ENCODE measurements at places on chromosomes 13 and 19.
A peak's percentile ranks its signal among the peaks of the same experiment; 100 is the strongest.

- DNase-seq: no peak
These were observed 6.8 kb downstream of the SHANK1 start for GRCh38 chr19:50712833-50713232.

DNA sequence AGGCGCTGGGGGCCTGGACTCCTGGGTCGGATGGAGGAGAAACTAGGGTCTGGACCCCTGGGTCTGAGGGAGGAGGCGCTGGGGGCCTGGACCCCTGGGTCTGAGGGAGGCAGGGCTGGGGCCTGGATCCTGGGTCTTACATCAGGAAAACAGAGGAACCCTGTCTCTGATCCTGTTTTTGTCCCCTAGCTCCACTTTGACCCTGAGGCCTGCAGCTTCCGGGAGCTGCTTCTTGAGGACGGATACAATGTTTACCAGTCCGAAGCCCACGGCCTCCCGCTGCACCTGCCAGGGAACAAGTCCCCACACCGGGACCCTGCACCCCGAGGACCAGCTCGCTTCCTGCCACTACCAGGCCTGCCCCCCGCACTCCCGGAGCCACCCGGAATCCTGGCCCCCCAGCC is 2.4 kb downstream of the FGF21 start:
- DNase-seq: no peak

- no peak for DNase-seq
These were observed 125.3 kb downstream of the KATNAL1 start for GRCh38 chr13:30181888-30182651.

GRCh38 chr13:22086597-22087330 is 415.9 kb downstream of the FGF9 start:
- DNase-seq: peak; percentile 44

DNA sequence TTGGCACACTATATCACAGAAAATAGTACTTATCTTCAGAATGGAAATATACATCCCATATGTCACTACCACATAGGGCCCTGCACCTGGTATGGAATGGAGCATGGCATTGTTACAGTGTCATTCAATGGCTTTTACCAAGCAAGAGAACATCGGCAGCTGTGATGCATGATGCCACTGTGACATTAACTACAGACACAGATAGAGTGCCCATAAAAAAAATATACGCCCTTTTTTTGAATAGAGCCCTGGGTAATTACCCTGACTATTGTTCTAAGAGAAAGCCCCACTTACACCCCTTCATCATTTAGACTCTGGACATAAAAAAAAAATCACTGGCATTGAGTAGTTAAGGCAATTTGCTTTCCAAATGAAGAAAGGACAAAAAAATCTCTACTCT is 320.3 kb downstream of the DNAJC15 start:
- no peak for DNase-seq

GRCh38 chr13:49877629-49878218 is 58.4 kb downstream of the SPRYD7 start:
- no peak for DNase-seq

DNA sequence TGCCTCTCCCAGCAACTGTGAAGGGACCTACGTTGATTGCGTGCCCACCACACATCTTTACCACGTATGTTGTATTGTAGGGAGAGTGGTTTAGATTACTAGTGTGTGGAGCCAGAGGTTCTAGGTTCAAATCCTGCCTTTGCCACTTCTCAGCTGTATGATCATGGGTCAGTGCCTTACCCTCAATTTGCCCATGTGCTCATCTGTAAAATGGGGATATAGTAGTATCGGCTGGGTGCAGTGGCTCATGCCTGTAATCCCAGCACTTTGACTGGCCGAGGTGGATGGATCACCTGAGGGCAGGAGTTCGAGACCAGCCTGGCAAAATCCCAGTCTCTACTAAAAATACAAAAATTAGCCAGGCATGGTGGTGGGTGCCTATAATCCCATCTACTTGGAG is 578 bp upstream of the LGALS4 start:
- DNase-seq: no peak

GRCh38 chr19:28345811-28346210 is 867.1 kb downstream of the UQCRFS1 start:
- DNase-seq: peak; percentile 35

DNA sequence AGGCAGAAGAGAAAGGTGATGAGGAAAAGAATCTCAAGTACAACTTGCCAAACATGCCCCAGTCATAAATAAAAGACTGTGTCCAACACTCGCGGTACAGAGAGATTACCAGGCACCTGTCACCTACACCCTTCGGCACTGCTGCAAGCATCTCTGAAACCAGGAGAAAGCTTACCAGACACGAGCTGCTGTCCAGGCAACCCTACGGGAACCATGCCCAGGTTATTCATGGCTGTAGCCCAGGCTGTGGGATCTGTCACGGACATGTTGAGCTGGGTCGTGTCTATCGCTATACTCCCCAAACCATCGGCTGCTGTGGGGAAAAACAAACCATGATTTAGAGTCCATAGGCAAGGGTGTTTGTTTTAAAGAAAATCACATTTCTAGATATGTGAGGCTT is 375.0 kb downstream of the ENOX1 start:
- DNase-seq: no peak

GRCh38 chr19:48608798-48609263 is 2.3 kb downstream of the SPACA4 start:
- peak; percentile 43 for DNase-seq

- DNase-seq: no peak
These were observed 478.6 kb downstream of the LIG4 start for GRCh38 chr13:107736731-107737130.

GRCh38 chr13:51715613-51716012 is 88.3 kb downstream of the DHRS12 start:
- DNase-seq: no peak

- no peak for DNase-seq
These were observed 46.5 kb upstream of the CLDN10 start for GRCh38 chr13:95505986-95506385.

- peak; percentile 29 for DNase-seq
These were observed 11.0 kb downstream of the TSHZ3 start for GRCh38 chr19:31338069-31338776.

GRCh38 chr19:29664753-29665214 is 477 bp upstream of the PLEKHF1 start:
- no peak for DNase-seq

GRCh38 chr19:14048443-14049153 is 13.3 kb downstream of the PALM3 start:
- no peak for DNase-seq

DNA sequence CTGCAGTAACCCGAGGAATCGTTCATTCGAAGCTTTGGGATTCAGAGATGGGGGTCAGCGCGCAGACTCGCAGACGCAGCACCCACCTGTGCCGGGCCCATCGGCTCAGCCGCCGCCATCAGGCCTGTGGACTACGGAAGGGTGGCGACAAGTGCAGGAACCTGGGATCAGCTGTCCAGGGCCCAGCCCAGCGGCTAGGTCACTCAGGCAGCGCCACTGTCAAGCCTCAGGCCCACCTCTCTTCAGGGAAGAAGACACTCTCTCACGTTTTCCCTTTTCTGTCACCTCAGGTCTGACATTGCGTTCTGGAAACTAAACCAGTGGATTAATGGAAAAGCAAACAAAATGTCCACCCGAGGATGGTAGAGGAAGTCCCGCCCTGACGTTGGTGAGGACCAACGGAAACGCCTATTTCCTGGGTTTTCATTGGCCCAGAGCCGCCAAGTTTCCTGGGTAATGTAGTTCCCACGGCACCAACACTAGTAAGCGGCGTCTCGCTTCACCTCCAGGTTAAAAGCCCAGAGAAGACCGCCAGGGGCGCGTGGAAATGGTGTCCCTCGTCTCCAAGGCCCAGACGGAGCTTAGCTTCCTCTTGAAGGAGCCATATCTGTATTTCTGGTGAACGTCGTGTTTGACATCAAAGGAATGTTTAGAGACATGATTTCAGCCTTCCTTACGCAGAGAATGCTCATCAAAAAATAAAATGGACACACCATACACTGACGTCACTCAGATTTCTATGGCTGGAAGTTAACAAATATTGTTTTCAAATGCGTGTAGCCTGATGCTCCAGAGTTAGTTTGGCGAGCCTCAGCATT is at the start of gene ZNF772:
ZNF772 (minus strand) TSS at position 376 of the 818 bp plus-strand sequence; CDS start at position 119, 257 bp downstream.
- peak; percentile 92 for DNase-seq

- DNase-seq: no peak
These were observed 273.2 kb downstream of the LIG4 start for GRCh38 chr13:107942030-107942617.

GRCh38 chr13:49516467-49516866 is 20.7 kb downstream of the PHF11 start:
- no peak for DNase-seq

GRCh38 chr13:50914176-50914700 is 4.6 kb downstream of the RNASEH2B start:
- peak; percentile 31 for DNase-seq

DNA sequence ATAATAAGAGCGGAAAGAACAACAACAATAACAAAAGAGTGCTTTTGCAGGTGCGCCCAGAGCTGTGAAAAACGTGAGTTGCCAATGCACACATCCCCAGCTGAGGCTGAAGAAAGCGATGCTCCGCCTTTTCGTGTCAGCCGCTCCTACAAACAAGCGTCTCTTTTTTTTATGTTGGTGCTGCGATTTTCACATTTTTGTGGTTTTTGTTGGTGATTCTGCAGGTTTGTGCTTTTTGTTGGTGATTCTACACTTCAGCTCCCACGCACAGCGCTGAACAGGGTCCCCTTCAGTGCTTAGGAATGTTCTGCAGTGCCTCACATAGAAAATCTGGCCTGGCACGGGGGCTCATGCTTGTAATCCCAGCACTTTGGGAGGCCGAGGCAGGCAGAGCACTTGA is 7.3 kb upstream of the SBK3 start:
- peak; percentile 94 for DNase-seq

GRCh38 chr13:114131583-114132418 is 622 bp downstream of the RASA3 start:
- DNase-seq: peak; percentile 36

DNA sequence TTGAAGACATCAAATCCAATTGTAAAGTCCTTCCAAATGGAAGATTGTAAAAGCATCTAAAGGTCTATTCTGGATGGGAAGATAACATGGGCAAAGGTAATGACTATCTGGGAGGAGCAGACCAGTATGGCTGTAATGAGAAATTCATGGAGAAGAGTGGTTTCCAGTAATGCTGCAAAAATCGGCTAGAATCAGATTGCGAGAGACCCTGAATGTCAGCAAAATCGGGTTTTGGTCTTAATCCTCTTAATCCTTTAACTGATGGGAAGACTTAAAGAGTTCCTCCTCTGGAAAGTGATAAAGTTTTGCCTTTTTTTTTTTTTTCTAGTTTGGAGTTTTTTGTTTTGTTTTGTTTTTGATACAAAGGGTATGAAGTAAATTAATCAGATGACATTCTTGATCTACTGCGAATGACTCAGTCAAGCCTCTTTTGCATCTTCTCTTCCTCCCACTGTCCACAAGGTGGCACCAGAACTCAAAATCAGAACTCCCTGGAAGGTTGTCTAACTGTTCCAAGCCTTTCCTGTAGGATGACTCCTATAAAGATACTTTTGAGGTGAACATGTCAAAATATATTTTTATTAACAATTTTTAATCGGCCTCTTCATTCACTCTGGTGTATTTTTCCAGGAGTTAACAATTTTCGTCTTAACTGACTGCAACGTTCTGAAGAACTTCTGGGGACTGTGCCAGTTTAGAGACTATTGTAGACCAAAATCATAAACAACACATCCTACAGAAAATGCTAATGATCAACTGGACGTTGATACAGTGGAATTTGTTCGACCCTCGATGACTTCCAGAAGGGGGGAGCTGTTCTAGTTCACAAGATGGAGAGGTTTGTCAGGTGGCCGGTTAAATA is 213.3 kb upstream of the MIR17HG start:
- DNase-seq: peak; percentile 44

DNA sequence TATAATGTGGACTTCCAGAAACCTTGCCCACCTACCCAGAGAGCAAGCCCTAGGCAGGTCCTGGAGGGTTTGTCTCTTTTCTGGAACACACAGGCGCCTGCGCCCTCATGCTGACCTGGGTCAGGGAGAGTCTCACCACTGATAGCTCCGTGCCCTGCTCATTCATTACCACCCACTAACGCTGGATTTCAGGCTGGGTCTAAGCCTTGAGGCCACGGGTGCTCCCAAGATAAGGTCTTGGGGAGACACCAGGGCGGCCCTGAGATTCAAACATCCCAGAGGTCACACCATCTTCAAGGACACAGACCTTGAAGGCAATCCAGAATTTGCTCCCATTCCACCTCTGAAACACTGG is 5.1 kb downstream of the S1PR2 start:
- no peak for DNase-seq

DNA sequence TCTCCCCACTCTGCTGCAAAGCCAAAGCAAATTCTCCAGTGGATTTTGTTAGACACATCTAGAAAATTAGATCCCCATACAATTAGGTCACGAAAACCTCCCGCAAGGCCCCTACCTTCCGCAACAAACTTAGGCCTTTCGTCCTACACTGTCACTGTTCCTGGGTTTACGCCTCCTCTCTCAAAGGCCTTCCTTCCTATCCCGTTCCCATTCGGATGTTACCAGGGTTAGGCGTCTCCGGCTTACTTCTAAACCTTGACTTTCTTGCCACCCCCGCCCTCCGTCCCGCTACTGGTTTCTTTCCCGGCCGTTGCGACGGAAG is 754 bp downstream of the RNF6 start:
- DNase-seq: no peak

DNA sequence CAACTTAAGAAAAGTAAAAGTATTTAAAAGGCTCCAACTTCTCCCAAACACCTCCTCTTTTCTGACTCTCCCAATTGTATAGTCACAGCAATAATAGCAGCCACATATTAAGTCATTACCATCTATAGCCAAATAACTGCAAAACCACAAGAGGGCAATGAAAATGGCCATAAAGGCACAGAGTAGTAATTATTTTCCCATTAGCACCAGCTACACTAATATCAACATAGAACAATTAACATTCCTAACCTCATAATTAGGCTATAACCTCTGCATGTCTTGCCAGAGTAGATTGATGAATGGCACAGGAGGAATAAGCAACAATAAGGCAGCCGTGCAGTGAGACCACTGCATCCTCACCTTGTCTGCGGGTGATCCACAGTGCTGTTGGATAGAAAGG is 226.4 kb upstream of the SERP2 start:
- DNase-seq: no peak

DNA sequence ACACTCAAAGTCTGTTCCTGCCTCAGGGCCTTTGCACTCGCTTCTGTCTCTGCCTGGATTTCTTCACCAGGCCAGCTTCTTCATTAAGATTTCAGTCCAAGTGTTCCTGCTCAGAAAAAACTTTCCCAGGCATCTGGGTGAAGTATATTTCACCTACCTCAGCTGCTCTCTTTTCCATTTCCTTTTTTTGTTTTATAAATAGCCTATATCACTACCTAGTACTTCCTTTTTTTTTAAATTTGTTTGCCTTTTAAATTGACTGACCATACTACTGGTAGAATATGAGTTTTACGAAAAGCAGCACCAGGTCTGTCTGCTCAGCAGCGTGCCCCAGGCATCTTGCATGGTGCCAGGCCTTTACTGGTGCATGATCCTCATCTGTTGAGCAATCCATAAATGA is 1064.4 kb downstream of the UQCRFS1 start:
- no peak for DNase-seq

DNA sequence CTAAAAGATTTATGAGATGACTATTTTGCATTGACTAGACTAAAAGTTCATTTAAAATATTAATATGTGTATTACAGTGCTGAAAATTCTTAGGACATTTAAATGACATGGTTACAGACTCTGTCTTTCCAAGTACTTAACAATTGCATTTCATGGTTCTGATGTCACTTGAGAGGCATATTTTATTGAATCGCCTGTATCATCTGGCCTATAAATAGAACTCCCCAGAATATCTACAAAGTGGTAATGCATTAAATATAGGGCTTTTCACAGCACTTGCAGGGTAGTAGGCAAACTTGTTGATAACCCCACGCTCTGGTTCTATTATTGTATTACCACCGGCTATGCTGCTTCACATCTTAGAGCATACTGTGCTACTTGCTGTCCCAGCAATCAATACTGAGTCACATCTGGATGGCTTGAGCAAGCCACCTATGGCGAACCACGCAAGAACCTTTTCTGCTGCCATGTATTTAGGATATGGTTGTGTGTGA is 400.6 kb downstream of the HS6ST3 start:
- DNase-seq: no peak
